ENCODE measurements at places on chromosomes 7 and 10.
A peak's percentile ranks its signal among the peaks of the same experiment; 100 is the strongest.

DNA sequence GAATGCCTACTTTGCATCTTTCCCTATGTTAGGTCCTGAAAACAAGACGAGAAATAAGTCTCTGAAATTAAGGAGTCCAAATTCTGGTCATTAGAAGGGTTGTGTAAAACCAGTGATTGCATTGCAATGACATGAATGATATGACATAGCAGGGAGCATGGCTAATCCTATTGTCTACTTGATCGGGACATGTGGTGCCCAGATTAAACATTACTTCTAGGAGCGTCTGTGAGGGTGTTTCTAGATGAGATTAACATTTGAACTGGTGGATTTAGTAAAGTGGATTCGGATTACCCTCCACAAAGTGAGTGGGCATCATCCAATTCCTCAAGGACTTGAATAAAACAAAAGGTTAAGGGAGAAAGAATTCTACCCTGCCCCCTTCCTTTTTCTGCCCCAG lies 434.9 kb upstream of the KLF6 start:
- DNase-seq, result no peak

- no peak for DNase-seq
Observed at GRCh38 chr7:19899529-19899928, 126.1 kb upstream of the TMEM196 start.

DNA sequence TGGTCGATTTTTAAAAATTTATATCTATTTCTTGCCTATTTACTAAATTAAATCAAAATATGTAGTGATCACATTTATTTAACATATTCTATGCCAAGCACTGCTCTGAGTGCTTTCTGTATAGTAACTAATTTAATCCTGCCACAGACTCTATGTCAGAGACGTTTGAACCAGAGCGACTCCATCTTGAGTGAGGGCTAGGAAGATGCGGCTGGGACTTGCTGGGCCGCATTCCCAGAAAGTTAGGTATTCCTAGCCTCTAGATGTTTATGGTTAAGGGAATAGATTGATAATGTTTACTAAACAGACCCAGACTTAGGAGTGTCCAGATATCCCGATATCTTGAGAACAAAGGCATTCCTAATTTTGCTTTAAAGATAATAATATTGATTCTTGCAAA lies 3.2 kb upstream of the GSTO1 start:
- no peak for DNase-seq

GRCh38 chr10:22420787-22421517 lies 75.7 kb downstream of the SPAG6 start:
- no peak for DNase-seq

DNA sequence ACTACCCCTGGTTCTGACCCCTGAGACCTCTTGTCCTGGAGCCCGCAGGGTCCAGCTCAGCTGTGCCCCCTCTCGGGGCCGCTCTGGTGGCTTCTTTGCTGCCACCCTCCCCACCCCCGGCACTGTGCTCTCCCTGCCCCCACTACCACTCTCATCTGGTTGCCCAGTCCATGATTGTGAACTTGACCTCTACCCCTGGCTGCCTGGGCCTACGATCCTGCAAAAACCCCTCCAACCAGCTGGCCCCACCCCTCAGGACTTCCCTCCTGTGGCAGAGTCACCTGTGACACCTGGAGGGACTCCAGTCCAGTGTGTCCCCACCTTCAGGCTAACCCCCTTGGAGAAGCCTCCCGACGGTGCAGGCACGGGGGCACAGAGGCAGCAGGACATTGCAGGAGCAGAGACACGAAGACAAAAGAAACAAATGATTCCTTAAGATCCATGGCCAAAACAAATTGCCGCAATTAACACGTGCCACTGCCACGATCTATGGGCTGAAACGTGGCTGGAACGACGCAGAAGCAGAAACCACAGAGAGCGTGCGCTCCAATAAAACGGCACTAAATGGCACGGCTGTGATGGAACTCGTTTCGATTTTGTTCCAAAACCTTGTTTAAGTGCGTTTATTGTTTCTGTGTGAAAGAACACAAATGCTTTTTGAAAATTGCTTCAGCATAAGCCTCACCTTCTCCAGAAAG lies 72.0 kb downstream of the PARP12 start:
- no peak for DNase-seq

- no peak for DNase-seq
Observed at GRCh38 chr7:12638851-12639456, 48.5 kb upstream of the ARL4A start.

GRCh38 chr10:132987671-132988571 lies 45.6 kb upstream of the CFAP46 start:
- no peak for DNase-seq

GRCh38 chr10:33416209-33416608 lies 81.7 kb upstream of the NRP1 start:
- no peak for DNase-seq

GRCh38 chr10:17200912-17201793 lies at the start of gene TRDMT1:
Gene TRDMT1 (minus strand): TSS chr10:17201672. CDS start chr10:17201634, 38 bp downstream.
- peak; percentile 58 for DNase-seq

DNA sequence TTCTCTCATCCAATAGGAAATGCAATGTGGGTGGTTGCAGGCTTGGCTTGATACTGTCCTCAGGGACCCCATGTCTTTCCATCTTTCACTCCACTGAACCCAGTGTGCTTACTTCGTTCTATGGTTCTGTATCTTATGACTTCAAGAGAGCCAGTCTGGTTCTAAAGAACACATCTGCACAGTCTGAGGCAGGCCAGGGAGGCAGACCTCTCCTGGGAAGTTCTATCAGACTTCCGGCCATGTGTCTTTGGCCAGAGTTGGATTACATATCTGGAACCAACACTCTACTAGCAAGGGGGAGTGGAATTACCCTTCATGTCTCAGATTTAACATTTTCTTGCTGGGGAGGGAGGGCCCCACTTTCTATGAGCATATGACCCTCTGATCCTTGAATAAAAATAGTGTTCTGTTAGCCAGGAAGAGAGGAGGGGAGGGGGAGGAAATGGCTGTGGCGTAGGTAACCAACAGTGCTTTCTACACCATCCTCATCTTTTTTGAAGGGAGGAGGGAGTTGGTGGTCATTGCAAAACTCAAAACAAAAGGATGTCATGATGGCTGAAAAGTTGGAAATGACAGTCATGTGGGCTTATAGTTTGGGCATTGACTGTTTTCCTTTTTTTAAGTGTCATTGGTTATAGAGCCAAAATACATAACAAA lies 370.2 kb downstream of the GATA3 start:
- DNase-seq, result no peak

- no peak for DNase-seq
Observed at GRCh38 chr7:956031-956430, 1.6 kb upstream of the ADAP1 start.

GRCh38 chr10:9175200-9175599 lies 1120.7 kb downstream of the GATA3 start:
- DNase-seq, result no peak

GRCh38 chr7:146331369-146331768 lies 214.8 kb downstream of the CNTNAP2 start:
- DNase-seq, result no peak

DNA sequence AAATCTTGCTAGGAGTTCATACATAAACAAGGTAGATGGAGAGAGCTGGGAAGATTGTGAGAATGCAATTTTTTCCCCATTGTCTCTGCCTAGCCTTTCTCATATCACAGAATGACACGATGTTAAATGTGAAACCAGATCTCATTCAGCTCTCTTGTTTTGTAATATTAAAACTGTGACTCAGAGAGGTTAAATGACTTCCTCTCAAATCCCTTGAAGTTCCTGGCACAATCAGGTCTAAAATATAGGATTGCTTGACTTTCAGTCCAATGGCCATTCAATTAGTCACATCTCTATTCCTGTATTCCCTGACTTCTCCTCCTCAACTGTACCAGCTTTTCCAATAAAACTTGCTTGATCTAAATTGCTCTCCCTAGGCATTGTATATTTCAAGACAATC lies 3.1 kb downstream of the ANKRD22 start:
- no peak for DNase-seq

DNA sequence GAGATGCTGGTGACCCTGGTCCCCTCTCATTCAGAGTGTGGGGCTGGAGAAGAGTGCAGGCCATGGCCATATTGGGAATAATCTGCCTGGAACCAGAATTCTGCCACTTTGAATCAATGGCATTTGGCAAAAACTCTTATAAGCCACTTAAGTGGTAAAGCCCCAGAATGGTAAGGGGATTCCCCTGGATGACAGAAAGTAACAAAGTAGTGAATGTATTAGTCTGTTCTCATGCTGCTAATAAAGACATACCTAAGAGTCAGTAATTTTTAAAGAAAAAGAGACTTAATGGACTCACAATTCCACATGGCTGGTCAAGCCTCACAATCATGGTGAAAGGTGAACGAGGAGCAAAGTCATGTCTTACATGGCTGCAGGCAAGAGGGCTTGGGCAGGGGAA lies 248.6 kb downstream of the SH2D4B start:
- DNase-seq, result no peak

DNA sequence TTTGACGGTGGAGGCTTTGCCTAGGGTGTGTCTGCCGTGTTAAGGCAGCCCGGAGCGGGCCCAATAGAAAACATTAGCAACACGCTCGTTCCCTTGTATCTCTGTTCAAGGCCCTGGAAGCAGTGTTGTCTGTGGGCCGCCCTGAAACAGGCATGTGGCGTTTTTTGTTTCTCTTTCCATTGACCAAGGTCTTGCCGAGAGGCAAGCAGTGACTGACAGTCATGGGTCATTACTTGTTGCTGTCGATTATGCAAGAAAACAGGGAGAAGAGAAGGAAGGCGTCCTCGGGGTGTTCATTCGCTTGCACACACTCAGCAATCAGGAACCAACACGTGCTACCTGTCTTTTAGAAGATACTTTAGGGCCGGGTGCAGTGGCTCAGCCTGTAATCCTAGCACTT lies 92.5 kb downstream of the EZH2 start:
- no peak for DNase-seq

DNA sequence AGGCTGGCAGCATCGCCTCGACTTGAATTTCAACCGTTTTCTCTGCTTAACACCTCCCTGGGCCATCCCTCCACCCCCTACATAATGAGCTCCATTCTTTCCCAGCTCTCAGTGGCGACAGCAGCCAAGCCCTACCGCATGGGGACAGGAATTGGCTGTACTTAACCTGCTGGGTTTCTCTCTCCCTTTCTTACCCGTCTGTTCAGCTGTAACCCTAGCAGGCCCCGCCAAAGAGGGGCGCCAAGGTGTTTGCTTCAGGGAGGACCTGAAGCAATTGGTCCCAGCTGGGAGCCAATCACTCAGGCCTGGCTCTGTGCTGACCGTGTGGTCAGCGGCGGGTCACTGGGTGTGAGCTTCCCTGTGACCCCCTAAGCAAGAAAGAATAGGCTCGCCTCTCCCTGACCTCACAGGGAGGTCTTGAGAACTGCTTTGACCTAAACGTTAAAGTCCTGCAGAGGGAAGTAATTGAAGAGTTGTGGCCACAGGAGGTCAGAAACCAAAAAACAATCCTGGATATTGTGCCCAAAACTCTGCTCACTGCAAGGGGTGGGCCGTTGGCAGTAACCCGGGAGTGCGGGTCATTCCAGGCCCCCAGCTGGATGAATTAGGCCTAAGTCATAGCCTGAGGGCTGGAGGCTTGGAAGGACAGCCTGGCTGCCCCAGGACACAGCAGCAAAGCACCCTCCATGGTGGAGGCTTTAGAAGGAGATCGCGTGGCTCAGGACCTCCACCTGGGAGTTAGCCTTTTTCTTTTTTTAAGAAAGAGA lies 114.6 kb downstream of the ITIH5 start:
- DNase-seq, result no peak

DNA sequence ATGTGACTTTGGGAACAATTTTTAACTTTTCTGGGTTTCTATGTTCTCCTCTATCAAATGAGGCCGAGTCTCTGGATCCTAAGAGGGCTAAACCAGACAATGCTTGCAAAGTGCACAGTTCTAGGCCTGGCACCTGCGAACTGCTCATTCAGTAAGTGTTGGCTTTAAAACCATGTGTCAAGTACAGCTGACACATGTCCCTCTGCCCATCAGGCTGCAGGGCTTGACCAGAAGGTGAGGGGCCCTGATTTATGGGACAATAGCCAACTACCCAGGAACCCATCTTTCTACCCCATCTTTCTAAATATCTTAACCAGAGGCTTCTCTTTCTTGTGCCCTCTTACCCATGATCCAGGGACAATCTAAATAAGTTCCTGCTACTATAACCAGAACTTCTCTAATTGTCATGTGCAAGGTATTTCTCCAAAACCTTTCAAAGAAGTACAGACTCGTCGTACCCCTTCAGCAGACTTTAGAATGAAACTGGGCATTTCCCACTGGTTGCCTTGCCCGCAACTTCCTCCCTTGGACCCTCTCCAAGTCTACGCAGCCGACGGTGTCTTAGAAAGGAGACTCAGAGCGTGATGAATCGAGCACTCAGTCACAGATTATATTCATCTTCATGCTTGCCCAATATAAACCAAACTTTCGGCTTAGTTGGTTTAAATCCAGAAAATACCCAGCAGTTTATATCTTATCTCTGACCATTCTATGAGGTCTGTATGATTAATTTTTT lies 69.8 kb upstream of the STEAP1B start:
- no peak for DNase-seq

GRCh38 chr7:80053124-80053523 lies 81.5 kb upstream of the GNAI1 start:
- DNase-seq, result no peak

DNA sequence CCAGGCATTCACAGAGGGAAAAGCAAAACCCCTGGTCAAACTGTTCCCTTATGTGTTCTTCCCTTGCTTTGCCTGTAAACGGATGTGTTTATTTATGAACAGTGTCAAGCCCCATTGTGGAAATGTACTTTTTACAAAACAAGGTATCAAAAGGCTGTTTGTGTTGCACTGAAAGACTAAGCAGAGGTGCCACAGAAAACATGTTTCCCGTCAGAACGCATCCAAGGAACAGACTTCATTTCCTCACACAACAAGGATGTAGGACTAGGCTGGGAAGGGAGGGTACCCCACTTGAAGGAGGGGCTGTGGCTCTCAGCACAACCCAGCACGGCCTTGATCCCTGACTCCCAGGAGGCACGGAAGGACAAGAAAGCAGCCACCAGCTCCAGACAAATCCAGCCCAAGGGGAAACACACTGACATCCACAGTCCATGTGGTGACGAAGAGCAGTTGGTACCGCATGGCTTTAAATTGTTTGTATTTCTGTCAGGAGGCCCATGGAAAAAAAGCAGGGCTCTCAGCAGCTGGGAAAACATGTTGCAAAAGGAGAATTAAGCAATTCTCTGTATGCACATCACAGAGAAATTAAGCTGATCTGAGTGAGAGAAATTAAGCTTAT lies 85.6 kb downstream of the RNF216 start:
- no peak for DNase-seq

Data from stimulated activated CD8-positive, alpha-beta memory T cell treated with anti-CD3 and anti-CD28 coated beads, Interleukin-4, amount 100 ng/mL, for 1 hour (primary cell).